CD14-positive monocyte (primary cell): ENCODE measurements at places on chromosomes 3 and 15. TPM values are rescaled to one million over a fixed set of nuclear protein-coding genes. Genes with fewer than 3 reads are reported as not detected.

NUP210 gene
- polyA plus RNA-seq, result 7.9 TPM

SLC24A5 gene
- not detected in 2 replicates for polyA plus RNA-seq

CSNK1G1 gene
- polyA plus RNA-seq, result 8.6 TPM

TNNC1 gene
- polyA plus RNA-seq, result not detected

DNA sequence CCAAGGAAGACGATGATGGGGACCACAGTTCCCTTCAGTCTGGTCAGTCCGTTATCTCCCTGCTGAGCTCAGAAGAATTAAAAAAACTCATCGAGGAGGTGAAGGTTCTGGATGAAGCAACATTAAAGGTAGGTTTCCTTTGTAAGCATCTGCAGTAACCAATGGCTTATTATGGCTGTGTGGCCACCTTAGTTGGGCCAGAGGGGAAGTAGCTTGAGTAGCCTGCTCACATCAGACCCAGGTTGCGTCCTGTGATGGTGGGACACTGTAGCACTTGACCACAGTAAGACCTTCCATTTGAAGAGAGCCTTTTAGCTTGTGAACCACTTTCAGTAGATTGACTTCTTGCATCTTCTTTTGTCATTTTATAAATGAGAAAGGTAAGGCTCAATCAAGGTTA, 22.6 kb downstream of the STARD5 start:
- peak overlapping the region; percentile 91 for H3K4me3 ChIP-seq
- peaks cover 93% of the 10 kb centered on the region for H3K4me1 ChIP-seq
- no peaks in the 10 kb centered on the region for H3K27me3 ChIP-seq
- H3K27ac ChIP-seq, result peak overlapping the region; percentile 94
- H3K36me3 ChIP-seq, result peaks cover 52% of the 10 kb centered on the region
- DNase-seq, result no peak

DNA sequence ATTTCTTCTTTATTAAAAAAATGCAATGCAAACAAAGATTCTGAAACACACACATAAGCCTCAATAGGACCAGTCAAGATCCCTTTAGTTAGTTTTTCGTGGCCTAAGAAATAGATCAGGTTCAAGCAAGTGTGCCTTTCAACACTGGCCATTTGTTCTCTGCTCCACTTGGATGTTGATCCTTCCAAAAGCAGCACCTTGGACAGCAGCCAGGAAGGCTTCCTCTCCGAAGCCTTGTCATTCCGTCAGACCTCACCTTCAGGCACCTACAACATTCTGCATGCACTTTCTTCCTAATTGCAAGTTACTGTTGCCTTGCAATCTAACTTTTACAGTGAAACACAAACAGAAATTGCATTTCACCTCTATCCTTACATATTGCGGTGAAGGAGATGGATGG, 155.9 kb upstream of the FEZF2 start:
- DNase-seq, result no peak
- no peak overlapping the region for H3K4me3 ChIP-seq
- H3K27me3 ChIP-seq, result no peaks in the 10 kb centered on the region

- H3K4me1 ChIP-seq, result peaks cover 3% of the 10 kb centered on the region
- H3K4me3 ChIP-seq, result no peak overlapping the region
- no peak for DNase-seq
- no peaks in the 10 kb centered on the region for H3K36me3 ChIP-seq
- no peak overlapping the region for H3K27ac ChIP-seq
These were observed 106.4 kb upstream of the SLC2A2 start for GRCh38 chr3:171132873-171133272.

- H3K36me3 ChIP-seq, result no peaks in the 10 kb centered on the region
- H3K4me3 ChIP-seq, result no peak overlapping the region
- no peaks in the 10 kb centered on the region for H3K4me1 ChIP-seq
- H3K27me3 ChIP-seq, result peaks cover 4% of the 10 kb centered on the region
- peak; percentile 62 for DNase-seq
These were observed 171.6 kb downstream of the SV2B start for GRCh38 chr15:91271565-91272153.

DNA sequence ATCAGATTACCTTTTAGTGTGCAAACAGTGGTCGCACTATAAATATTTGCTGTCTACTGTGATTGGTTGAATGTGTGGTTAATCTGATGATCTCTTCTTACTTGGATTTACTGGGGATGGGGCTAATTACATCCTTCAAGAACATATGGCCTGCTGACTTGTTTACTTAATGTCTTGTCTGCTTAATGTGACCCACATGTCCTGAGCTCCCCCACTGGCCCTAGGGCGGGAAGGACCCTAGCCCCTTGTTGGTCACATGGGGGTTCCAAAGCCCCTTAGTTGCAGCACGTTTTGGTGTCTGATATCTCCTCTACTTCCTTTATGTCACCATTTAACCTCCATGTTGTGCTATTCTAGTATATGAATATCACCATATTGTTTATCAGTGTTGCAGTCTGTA, 17.8 kb upstream of the P2RY12 start:
- peaks cover 13% of the 10 kb centered on the region for H3K4me1 ChIP-seq
- no peaks in the 10 kb centered on the region for H3K27me3 ChIP-seq
- no peak for DNase-seq
- no peak overlapping the region for H3K27ac ChIP-seq
- no peak overlapping the region for H3K4me3 ChIP-seq

- no peaks in the 10 kb centered on the region for H3K27me3 ChIP-seq
- DNase-seq, result no peak
- H3K36me3 ChIP-seq, result no peaks in the 10 kb centered on the region
These were observed 102.9 kb downstream of the SRGAP3 start for GRCh38 chr3:9146367-9147071.

- H3K27ac ChIP-seq, result peak overlapping the region; percentile 80
- H3K36me3 ChIP-seq, result peaks cover 4% of the 10 kb centered on the region
- H3K27me3 ChIP-seq, result no peaks in the 10 kb centered on the region
- DNase-seq, result no peak
- peak overlapping the region; percentile 91 for H3K4me3 ChIP-seq
These were observed 563 bp downstream of the ARL6IP5 start for GRCh38 chr3:69085168-69085832.

DNA sequence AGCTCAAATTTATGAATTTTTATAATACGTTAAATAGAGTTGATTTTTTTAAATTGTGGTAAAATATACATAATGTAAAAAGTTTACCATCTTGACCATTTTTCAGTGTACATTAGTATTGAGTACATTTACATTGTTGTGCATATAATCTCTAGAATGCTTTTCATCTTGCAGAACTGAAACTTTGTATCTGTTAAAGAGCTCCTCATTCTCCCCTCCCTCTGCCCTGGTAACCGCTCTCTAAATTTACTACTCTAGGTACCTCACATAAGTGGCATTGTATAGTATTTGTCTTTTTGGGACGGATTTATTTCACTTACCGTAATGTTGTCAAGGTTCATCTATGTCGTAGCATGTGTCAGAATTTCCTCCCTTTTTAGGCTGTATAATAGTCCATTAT, 13.6 kb downstream of the TBC1D23 start:
- DNase-seq, result no peak
- H3K27ac ChIP-seq, result no peak overlapping the region
- H3K36me3 ChIP-seq, result peaks cover 6% of the 10 kb centered on the region
- no peaks in the 10 kb centered on the region for H3K27me3 ChIP-seq

GRCh38 chr3:78963771-78964170, 804.0 kb downstream of the ROBO1 start:
- DNase-seq, result no peak
- H3K4me3 ChIP-seq, result no peak overlapping the region
- no peak overlapping the region for H3K27ac ChIP-seq

- H3K27me3 ChIP-seq, result no peaks in the 10 kb centered on the region
- H3K36me3 ChIP-seq, result peaks cover 22% of the 10 kb centered on the region
- peaks cover 20% of the 10 kb centered on the region for H3K4me1 ChIP-seq
- peak within 1 kb of the TSS; percentile 67 for H3K4me3 ChIP-seq
- H3K27ac ChIP-seq, result peak within 1 kb of the TSS; percentile 89
These were observed at the start of gene TMEM62 for GRCh38 chr15:43133430-43134156. Gene TMEM62, plus strand, starts transcription at chr15:43133586. Its CDS starts 217 bp downstream, at chr15:43133803.

DNA sequence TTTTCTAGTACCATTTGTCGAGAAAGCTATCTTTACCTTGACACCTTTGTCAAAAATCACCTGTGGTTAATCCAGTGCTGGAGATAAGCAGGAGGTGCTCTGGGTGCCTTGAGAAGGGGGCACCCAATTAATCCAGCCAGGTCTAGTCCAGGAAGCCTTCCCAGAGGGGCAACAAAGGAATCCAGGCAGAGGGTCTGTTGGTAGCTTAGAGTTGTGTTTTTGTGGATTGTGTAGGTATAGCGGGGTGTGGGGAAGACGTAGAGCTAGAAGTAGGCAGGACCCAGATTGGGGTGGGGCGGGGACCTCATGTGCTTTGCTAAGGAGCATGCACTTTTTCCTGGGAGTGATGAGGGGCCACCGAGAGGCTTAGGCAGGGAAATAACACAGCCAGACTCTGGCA, 6.0 kb upstream of the PIGZ start:
- H3K36me3 ChIP-seq, result no peaks in the 10 kb centered on the region

GRCh38 chr3:28449398-28449797, 100.8 kb upstream of the AZI2 start:
- no peaks in the 10 kb centered on the region for H3K4me1 ChIP-seq
- no peak overlapping the region for H3K4me3 ChIP-seq
- no peaks in the 10 kb centered on the region for H3K36me3 ChIP-seq
- H3K27me3 ChIP-seq, result no peaks in the 10 kb centered on the region
- no peak overlapping the region for H3K27ac ChIP-seq
- no peak for DNase-seq

DNA sequence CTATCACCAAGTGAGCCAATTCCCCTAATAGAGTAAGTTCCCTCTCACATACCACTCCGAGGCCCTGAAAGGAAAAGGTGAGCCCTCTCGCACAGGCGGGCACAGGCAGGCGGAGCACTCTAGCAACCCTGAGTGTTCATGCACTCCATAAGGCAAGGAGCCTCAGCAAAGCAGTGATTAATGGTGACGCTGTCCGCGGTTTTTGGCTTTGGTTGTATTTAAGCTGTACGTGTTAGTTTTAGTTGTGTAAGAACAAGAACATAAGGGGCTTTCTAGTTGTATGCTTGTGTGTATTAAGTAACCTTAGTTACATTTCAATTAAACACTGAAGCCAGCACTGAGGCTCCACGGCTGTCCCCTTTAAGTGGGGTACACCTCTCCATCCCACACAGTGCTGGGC, 33.1 kb downstream of the KLHL25 start:
- DNase-seq, result no peak
- H3K27ac ChIP-seq, result no peak overlapping the region
- H3K4me3 ChIP-seq, result no peak overlapping the region

DNA sequence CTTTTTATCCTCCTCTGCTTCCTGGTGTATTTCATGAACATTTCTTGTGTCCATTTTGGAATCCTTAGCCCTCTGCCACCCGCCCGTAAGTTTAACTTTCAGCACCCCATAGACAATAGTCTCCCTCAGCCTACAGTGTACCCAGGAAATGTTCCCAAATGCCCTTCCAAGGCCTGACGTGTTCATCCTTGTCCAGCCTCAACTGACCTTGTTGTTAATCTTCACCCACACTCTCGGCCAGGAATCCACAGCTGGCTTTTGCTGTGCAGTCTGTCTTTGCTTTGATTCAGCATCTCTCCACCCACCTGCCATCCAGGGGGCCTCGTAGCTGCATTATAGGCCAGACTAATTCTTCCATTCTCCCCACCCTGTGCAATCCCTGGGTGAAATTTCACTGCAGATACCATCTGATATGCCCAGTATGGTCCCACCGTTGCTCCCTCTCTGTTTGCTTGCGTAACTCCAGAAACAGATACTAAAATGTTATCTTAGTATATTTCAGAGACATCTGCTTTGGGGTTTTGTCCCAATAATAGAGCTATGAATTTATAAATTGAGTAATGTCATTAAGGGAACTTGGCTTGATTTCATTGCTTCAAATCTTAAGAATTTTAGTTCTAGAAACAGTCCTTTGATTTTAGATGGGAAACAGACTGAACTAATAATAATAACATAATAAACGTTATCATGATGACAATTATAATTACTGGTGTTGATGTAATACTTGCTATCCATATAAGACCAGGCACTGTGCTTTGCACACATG, 16.6 kb downstream of the GUCA1C start:
- H3K4me1 ChIP-seq, result no peaks in the 10 kb centered on the region
- no peak overlapping the region for H3K27ac ChIP-seq
- no peak overlapping the region for H3K4me3 ChIP-seq
- no peak for DNase-seq

DNA sequence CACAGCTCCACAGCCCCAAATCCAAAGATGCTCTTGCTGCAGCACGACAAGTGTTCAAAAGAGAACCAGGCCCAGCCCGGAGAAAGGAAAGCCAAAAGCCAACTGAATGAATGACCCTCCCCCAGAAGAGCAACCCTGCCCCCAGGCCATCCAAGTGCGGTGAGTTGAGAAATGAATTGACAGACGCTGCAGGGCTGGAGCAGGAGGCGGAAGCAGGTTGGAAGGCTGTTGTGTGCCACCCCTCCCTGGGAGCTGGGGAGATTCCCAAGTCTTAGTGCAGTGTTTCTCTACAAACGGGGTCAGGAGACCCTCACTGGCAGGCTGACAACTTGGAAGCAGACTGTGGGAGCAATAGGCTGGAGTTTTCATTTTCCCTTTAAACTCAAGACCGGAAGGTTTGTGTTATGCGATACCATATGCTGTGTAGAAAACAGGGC, 3.5 kb upstream of the SPTBN5 start:
- peaks cover 46% of the 10 kb centered on the region for H3K36me3 ChIP-seq
- no peak overlapping the region for H3K4me3 ChIP-seq
- no peak overlapping the region for H3K27ac ChIP-seq
- H3K4me1 ChIP-seq, result peaks cover 22% of the 10 kb centered on the region

- H3K27ac ChIP-seq, result no peak overlapping the region
- no peak overlapping the region for H3K4me3 ChIP-seq
- no peaks in the 10 kb centered on the region for H3K27me3 ChIP-seq
- no peaks in the 10 kb centered on the region for H3K4me1 ChIP-seq
These were observed 88.2 kb upstream of the C2CD4B start for GRCh38 chr15:62253294-62253693.

- H3K4me3 ChIP-seq, result no peak overlapping the region
- no peaks in the 10 kb centered on the region for H3K27me3 ChIP-seq
- no peak for DNase-seq
- peaks cover 12% of the 10 kb centered on the region for H3K36me3 ChIP-seq
These were observed 6.0 kb downstream of the KIF9 start for GRCh38 chr3:47276558-47276957.

- no peak for DNase-seq
- peaks cover 12% of the 10 kb centered on the region for H3K36me3 ChIP-seq
- no peaks in the 10 kb centered on the region for H3K4me1 ChIP-seq
- no peaks in the 10 kb centered on the region for H3K27me3 ChIP-seq
- H3K27ac ChIP-seq, result no peak overlapping the region
These were observed 20.3 kb downstream of the XXYLT1 start for GRCh38 chr3:195250473-195251251.

- no peak overlapping the region for H3K4me3 ChIP-seq
- peaks cover 4% of the 10 kb centered on the region for H3K36me3 ChIP-seq
- no peak overlapping the region for H3K27ac ChIP-seq
- no peak for DNase-seq
- no peaks in the 10 kb centered on the region for H3K27me3 ChIP-seq
These were observed 180.5 kb downstream of the MCTP2 start for GRCh38 chr15:94411846-94412245.
